Hematopoietic multipotent progenitor cell treated with erythropoietin and hydrocortisone succinate and interleukin-3 and kit ligand, for 17 days (in vitro differentiated cells): ENCODE measurements at places on chromosomes 7 and 10.
A peak's percentile ranks its signal among the peaks of the same experiment; 100 is the strongest.

DNA sequence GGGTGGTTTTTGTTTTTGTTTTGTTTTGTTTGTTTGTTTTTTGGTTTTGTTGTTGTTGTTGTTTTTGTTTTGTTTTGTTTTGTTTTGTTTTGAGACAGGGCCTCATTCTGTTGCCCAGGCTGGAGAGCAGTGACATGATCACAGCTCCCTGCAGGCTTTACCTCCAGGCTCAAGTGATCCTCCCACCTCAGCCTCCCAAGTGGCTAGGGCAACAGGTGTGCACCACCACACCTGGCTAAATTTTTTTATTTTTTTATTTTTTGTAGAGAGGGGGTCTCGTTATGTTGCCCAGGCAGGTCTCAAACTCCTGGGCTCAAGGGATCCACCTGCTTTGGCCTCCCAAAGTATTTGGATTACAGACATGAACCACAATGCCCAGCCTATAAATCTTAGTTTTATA lies 115.9 kb upstream of the NFE2L3 start:
- no peak for DNase-seq

GRCh38 chr7:8190119-8190895 lies 71.7 kb downstream of the ICA1 start:
- peak; percentile 70 for DNase-seq

GRCh38 chr7:101363196-101363733 lies 590 bp downstream of the COL26A1 start:
- no peak for DNase-seq

DNA sequence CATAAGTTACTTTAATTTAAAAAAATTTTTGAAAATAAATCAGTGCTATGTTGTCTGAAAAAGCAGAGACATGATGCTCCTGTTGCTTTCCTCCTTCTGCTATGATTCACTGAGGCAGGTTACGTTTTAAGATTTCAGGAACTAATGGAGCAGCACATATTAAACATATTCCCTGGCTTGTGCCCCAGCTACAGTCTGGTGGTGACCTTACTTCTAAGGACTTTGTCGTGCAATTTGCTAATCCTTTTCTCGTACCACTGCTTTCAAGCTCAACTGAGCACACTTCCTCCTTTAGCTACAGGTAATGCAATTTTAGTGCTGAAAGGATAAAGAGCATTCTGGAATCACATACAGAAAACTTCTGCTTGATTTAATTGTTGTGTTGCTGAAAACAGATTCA lies 16.2 kb upstream of the PRR15 start:
- no peak for DNase-seq

- DNase-seq = no peak
Observed at GRCh38 chr10:127012769-127013152, 107.5 kb downstream of the DOCK1 start.

GRCh38 chr10:120963594-120964220 lies 112.5 kb downstream of the WDR11 start:
- no peak for DNase-seq
